ENCODE measurements at places on chromosomes 2 and 18.

- no peak for DNase-seq
These were observed 176.0 kb downstream of the SMAD2 start for GRCh38 chr18:47754311-47755101.

DNA sequence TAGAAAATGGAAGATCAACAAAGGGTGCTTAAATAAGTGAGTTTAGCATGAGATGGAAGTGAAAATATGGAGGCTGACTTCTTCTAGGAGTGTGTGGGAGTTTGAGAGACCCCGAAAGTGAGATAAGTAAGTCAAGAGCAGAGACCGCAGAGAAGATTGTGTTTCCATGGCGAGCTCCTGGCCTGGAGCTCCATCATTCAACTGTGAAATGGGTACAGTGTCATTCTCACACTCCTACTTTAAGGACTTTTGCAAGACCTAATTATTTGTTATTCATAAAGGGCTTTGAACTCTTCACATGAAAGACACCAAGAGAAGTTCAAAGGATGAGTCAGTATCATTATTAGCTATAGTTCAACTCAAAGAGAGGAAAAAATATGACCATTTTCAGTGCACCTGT is 134.2 kb upstream of the PIK3C3 start:
- DNase-seq, result no peak

DNA sequence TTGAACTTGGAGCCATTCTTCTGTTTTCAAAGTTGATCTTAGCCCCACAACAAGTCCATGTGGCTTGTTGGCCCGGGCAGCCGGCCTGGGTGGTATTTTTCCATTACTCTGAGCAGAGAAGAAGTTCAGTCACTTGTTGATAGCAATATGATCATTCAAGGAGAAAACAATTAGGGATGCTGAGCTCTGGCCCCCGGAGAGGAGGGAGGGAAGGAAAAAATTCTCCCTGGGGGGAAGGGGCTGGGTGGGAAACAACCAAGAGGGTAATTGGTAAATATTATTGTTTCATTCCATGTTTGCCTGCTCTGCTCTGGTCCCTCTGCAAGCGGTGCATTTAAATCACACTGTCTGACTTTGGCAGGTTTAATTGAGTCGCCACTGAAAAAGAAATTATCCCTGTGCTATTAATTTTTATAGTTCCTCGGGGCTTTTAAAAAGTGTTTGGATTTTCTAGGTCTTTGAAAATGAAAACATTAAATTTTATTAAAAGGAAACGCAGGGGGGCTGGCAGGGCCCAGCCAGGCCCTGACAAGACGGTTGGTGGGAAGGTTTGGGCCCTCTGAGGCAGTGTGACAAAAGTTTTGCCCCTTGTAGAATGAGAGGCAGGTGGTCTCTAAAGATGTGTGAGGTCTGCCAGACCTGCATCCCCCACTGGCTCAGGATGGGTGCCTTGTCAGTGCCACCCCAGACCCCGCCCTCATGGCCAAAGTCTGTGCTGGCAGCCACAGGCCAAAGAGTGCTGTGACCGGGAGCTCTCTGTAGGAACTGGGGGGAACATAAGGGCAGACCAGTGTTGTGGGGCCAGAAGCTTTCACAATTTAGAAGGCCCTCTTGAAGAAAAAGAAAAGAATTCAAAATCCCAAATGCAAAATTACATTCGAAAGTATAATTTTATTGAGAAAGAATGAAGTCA is 52.5 kb upstream of the SLC14A2 start:
- no peak for DNase-seq

- DNase-seq, result peak; percentile 30
These were observed 81.8 kb upstream of the GAREM1 start for GRCh38 chr18:32552421-32553030.

- no peak for DNase-seq
These were observed 22.2 kb downstream of the SH2D6 start for GRCh38 chr2:85440729-85441128.

- DNase-seq, result no peak
These were observed 79.8 kb upstream of the SESTD1 start for GRCh38 chr2:179344280-179344964.

- DNase-seq, result no peak
These were observed 80.8 kb upstream of the LPIN2 start for GRCh38 chr18:3093624-3094337.

GRCh38 chr18:33665187-33665586 is 87.2 kb downstream of the ASXL3 start:
- DNase-seq, result no peak

GRCh38 chr2:142325870-142326269 is 195.1 kb upstream of the LRP1B start:
- no peak for DNase-seq

DNA sequence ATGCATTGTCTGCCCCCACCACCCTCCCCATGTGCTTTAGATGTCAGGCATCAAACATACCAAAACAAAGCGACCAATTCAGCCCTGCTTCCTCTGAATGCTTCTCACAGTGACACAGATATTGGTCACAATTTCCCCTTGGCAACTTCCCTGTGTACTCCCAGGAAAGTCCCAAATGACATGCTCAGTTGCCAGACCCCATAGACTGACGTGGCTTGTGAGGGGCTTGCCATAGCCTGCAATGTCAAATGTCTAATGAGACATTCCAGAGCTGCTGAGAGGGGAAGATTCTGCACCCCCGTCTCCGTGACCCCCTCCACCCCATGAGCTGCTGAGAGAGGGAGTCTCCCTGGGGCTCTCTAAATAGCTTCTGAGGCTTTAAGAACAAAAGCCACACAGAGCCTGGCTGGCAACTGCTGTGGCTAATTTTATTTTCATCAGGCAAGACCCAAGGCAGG is 47.3 kb downstream of the RFTN2 start:
- peak; percentile 54 for DNase-seq

DNA sequence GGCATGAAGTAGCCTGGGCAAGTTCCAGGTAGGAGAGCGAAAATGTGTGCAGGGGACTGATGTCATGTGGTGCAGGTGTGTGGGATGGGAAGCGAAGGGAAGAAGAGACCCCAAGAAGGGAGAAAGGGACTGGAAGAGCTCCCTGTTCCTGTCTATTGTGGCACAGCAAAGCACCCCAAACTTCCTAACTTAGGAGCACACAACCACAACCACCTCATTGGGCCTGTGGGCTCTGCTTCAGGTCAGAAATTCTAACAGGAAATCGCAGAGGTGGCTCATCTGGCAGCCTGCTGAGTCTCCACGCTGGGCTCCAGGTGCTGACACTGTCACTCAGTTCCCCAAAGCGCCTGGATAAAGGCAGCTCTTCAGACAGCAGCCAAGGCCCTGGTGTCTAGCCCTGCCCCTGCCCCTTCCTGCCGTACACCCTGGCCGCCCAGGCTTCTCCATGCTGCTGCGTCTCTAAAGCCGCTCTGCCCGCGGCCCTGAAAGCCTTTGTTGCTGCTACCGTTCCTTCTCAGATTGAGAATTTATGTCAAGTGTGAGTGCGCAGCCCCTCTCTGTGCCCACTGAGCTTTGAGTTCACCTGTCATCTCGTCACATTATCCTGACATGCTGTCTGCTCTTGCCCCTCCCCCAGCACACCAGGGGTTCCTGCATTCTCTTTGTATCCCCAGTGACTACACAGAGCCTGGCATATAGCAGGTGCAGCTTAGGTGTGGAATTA is 140.2 kb upstream of the BCL2L11 start:
- DNase-seq, result no peak

DNA sequence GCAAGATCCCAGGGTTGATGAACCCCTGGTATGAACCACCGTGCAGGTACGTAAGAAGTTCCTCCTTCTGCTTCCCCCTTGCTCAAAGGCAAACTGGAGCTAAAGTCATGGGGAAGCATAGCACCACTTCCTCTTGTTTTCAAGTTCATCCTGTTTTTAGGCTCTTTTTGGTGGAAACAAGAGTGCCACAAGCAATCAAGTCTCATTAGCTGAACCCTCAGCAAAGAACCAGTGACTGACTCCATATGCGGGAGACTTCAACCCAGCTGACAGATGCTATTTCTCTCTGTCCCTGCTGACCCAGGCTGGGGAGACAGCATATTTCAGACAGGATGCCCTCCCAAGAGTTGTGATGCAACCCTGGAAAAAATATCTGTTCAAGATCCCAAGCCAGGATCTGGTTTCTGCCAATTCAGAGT is 47.7 kb downstream of the BCL2 start:
- peak; percentile 64 for DNase-seq

- DNase-seq, result no peak
These were observed 9.7 kb downstream of the FAM98A start for GRCh38 chr2:33589444-33589843.

- DNase-seq, result peak; percentile 98
These were observed 51.3 kb downstream of the ACSL3 start for GRCh38 chr2:222912117-222912516.
